ENCODE measurements at places on chromosomes 12 and 14.

GRCh38 chr14:94384342-94384741, 4.1 kb downstream of the SERPINA1 start:
- no peak for DNase-seq

DNA sequence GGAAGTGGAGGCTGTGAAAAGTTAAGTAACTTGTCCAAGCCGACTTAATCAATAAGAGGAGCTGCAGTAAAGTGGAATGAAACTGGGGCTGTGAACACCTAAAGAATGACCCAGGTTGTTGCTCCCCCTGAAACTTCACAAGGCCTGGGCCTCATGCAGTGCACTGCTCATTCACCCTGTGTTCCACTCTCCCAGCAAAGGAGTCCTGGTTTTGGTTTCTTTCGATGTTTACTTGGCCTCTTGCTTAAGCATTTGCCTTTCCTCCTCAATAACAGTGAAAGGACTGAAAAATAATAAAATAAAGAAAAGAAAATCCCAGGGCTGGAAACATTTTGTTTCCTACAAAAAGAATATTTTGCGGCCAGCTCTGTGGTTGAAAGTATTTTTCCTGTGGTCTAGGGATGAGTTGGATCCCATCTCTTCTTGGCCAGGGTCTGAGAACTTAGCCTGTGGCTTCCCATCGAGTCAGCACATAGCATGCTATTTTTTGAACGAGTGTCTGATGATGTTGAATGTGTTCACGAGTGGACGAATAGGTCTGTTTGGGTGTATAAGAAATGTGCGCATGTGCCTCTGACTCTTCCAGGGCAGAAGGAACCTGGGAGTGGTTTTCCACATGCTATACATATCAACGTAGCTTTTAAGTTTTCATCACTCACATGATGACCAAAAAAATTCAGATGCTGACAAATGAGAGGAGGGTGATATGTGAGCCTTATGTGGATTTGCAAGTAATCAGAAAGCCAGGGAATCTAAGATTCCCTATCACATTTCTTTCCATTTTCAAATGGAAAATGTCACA, 349.8 kb downstream of the ZFP36L1 start:
- no peak for DNase-seq

DNA sequence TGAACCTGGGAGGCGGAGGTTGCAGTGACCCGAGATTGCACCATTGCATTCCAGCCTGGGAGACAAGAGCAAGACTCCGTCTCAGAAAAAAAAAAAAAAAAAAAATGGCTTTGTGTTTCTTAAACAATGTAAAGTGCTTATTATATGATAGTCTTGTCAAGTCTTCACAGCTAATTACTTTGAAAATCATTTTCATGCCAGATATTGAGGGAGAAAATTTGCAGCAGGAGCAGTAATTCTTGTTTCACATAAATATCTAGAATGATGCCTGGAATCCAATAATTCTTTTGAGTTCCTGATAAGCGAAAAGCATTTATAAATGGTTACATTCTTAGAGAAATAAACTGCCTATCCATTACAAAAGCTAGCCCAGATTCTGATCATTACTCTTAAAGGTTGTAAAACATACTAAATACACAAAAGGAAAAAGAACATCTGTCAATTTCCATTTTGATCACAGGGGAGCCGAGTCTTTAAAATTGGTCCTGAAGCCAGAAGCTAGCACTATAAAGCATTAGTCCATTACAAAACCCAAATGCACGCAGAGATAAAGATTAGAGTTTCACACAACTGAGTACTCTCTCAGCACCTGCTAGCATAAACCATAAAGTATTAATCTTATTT, 50.3 kb downstream of the IFT81 start:
- DNase-seq: no peak

DNA sequence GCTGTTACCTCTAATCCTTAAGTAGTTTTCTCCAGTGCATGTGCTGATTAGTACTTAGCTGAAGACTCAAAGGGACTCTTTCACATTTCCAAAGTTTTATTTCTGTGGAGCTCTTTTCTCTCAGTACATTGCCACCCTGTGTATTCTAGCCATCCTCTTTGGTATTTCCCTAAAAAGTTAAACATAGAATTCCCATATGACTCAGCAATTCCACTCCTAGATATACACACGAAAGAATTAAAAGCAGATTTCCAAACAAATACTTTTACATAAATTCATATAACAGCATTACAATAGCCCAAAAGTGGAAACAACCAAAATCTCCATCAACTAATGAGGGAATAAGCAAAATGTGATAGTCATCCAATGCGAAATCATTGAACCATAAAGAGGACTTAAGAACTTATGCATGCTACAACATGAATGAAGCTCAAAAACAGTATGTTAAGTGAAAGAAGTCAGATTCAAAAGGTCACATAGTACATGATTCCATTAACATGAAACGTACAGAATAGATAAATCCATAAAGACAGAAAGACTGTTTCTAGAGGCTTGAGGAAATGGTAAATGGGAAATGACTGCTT, 9.0 kb upstream of the NOVA1 start:
- DNase-seq: no peak

DNA sequence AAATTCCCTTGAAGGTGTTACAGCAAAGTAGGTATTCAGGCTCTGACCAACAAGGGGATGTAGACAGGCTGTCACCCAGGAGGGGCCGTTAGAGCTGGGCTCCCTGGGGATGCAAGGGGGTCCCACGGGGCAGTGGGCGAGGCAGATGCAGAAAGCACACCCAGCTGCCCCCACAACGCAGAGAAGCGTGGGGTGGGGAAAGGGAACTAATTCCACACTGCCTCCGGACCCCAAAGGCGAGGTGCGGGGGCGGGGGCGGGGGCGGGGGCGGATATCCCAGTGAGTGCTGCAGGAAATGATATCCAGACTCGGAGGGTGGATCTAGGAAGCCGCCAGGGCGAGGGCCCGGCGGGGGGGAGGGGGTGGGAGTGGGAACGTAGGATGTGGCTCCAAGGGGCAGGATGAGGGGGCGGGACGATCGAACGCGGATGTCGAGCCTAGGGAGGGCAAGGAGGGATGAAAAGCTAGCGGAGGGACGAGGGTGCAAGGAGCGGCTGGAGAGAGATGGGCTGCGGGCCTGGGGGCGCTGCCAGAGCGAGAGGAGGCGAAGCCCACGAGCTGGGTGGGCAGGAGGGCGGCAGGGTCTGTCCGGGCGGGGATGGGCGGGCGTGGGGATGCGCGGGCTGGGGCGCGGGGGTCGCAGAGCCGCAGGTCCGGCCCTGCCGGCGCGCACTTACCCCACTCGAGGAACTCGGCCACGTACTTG, 874 bp downstream of the CDC42BPB start:
- no peak for DNase-seq

DNA sequence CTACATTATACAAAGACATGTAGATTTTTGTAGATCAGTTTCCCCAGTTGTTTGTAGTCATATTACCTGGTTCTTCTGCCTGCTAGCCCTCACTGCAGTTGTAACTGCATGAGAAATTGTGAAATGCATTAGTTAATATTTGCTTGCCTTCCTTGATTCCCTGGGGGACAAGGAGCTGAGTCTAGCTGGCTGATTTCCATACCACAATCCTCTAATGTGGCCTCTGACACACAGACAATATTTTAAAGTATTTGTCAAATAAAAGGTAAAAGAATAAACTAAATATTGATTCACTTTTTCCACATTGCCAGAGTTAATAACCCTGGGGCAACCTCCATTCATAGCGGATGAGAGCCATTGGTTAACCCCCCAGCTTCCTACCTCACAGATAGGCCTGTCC, 128.8 kb upstream of the TMEM132C start:
- no peak for DNase-seq

DNA sequence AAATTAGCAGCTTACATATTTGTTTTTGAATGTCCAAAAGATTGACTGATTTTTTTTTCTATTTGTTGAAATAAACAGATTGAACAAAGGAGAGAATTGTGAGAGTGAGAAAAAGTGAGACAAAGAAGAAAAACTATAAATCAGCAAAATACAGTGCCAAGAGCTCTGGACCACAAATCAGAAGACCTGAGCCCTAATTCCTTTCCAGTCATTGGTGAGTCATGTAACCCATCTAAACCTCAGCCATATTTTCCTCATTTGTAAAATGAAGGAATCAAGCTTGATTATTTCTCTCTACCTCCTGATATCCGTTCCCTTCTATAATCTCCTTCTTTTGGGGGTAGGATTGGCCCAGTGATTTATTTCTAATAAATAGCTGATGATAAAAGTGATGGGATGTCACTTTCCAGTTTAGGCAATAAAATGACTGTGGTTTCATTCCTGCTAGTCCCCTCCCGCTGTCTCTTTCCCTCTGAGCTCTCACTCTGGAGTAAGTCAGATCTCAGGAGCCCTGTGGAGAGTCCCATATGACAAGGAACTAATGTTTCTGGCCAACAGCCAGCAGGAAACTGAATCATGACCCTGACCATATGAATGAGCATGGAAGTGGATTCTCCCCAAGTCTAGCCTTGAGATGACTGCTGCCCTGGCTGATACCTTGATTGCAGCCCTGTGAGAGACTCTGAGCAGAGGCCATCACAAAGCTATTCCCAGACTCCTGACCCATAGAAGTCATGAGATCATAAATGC, 218.9 kb downstream of the ACSS3 start:
- DNase-seq: no peak

DNA sequence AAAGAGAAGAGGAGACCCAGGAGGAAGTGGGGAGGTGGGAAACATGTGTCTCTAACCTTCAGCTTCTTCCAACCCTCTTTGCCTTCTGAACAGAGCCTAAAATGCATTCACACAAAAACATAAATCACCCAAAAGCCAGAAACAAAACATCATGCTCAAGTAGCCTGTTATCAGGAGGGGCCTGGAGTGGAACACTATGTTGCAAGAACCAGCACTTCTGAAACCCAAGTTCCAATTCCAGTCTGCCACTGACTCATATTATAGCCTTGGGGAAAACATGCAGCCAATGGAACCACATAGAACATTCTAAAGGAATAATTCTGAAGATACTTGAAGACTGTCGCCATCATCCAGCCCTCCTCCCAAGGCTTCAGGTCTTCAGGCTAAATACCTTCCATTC, 169.8 kb upstream of the PLXNC1 start:
- DNase-seq: no peak

DNA sequence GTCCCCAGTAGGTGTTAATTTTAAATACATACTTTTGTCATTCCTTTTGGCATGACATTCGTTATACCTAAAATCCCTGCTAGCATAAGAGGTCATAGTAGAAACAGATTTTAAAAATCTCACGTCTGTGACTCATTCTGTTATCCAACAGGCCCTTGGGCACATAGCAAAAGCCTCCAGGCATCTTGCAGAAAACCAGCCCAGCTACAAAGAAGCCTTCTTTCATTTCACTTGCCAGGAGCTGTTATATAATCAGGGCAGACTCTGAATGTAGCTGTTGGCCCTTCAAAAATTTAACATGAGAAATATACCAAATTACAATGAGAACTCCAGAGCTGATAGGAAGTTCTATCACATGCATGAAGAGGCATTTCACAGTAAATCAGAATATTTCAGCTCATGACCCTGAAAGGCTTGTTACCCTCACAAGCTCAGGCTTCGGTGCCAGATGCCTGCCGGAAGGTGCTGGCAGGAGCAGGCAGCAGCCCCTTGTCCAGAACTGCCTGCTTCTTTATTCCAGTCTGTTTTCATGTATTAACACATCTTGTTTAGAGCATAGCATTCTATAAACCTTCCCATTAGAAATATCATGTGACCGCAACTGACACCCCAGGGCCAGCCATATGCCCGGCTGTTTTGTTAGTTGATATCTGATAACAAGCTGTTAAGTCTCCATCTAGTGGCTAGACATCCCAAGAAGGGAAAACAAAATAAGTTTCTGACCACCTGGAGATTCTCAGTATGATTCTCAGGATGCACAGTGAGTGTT, 17.8 kb downstream of the E2F7 start:
- no peak for DNase-seq

GRCh38 chr12:39441963-39442830, 723 bp downstream of the KIF21A start:
- peak; percentile 59 for DNase-seq

DNA sequence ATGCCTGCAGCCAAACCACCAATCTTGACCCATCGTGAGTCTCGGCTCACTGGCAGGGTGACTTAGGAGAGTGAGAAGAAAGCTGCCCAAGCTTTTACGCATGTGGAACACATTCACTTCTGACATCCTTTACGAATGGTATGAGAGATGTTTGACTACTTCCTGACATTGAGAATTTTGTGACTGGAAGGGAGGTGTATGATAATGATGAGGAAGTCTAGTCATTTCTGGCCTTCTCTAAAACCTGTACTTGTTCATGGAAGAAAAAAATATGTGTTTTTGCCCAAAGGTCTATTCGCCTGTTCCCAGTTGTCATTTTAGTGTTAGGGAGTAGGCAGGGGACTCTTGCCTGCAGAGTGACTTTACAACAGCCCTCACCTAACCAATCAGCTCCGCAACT, 227.2 kb upstream of the ATP2B1 start:
- no peak for DNase-seq

GRCh38 chr12:75583355-75583754, 71.9 kb upstream of the KRR1 start:
- DNase-seq: no peak

- DNase-seq: no peak
These were observed 5.6 kb downstream of the DACT1 start for GRCh38 chr14:58643366-58643765.

- DNase-seq: no peak
These were observed 18.9 kb downstream of the RFC5 start for GRCh38 chr12:118035190-118036041.

Data from head of caudate nucleus (tissue), 42 donors.